ENCODE measurements at places on chromosomes 16 and 17.

DNA sequence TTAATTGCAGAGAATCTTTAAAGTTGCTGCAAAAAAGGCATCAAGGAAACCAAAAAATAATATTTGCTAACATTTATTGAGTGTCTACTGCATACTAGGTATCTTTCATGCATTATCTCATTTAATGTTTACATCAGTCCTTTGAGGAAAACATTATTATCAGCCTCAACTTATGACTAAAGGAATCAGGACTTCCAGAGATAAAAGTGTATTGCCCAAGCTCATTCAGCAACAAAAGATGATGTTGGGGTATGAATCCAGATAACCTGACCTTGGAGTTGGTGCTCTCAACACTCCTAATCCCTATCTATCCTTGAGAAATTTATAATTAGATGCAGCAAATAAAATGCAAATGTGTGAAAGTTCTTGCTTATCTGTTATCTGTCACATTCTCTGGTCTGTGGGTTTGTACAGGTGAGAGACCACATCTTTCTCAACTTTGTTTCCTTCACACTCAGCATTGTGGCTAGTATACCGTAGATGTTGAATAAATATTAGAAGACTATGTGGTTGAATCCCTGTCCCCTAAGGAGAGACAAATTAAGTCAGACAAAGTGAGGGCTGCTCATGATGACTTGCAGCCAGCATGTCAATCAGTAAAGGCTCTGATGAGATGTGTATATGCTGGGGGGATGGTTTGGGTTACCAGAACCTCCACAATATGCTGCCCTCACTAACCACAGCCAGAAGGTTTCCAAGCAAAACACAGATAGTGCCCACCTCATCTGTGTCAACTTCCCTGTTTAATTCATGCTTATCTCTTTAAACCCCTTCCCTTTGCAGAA, 82.6 kb downstream of the NOG start:
- no peak for DNase-seq

- DNase-seq = no peak
Observed at GRCh38 chr16:57797526-57798266, 4.6 kb downstream of the KIFC3 start.

- DNase-seq = no peak
Observed at GRCh38 chr17:81660441-81660840, 4.1 kb upstream of the PDE6G start.

GRCh38 chr16:87057951-87058560, 259.1 kb downstream of the C16orf95 start:
- no peak for DNase-seq

- no peak for DNase-seq
Observed at GRCh38 chr17:29909236-29910003, 20.6 kb downstream of the SSH2 start.

- DNase-seq = no peak
Observed at GRCh38 chr17:66750116-66750515, 84.8 kb upstream of the CACNG5 start.

GRCh38 chr17:30212750-30213149, 22.7 kb downstream of the SLC6A4 start:
- no peak for DNase-seq

- DNase-seq = no peak
Observed at GRCh38 chr17:30160419-30161172, 44.0 kb downstream of the NSRP1 start.

GRCh38 chr17:17467016-17467415, 9.8 kb upstream of the MED9 start:
- no peak for DNase-seq

DNA sequence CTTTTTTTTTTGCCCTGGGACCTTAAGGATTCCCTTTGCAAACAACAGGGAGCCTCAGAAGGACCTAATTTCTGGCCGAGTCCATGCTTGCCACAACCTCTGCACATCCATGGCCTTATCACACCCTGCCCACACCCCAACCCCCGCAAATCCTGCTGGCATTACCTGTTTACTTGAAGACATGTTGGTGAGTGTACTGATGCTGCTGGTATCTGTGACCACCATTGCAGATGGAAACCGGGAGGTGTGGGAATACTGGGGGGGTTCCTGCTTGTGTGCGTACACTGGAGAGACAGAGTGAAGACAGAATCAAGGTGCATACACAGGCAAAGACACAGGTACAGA, 46.0 kb downstream of the HNF1B start:
- no peak for DNase-seq

DNA sequence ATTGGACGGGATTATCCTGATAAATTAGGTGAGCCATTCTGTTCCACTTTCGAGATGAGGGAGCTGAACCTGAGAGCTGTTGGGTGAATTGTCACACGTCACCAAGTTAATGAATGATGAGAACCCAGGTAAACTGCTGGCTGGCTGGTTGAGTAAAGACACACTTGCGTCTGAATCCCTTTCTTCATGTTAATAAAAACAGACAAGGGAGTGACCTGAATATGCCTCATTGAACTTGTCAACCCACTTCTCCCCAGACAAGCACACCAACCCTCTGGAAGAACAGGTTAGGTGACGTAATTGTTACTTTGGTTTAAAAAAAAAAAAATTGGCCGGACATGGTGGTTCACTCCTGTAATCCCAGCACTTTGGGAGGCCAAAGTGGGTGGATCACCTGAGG, 400.9 kb upstream of the CDH5 start:
- no peak for DNase-seq

Measured in stimulated activated CD4-positive, alpha-beta T cell treated with anti-CD3 and anti-CD28 coated beads, Interleukin-15, amount 100 ng/mL, for 1 hour (primary cell).